Skeletal muscle cell (primary cell): ENCODE measurements at places on chromosomes 3 and 15.

DNA sequence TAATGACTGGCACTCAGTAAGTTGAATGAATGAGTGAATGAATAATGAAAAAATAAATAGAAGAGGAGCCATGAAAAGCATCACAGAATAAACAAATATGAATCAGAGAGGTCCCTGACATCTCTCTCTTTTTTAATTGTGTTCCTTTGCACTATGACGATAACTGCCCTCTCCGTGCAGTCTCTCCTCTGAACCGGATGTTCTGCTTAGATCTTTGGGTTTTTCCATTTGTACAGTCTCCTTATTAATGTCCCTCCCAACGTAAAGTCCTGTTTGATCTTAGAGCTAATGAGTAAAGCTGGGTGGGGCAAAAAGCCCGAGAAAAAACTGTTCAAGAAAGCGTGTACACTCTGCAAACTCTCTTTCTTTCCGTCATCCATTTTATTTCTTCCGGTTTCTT, 28.3 kb upstream of the BHLHE40 start:
- DNase-seq, result no peak

DNA sequence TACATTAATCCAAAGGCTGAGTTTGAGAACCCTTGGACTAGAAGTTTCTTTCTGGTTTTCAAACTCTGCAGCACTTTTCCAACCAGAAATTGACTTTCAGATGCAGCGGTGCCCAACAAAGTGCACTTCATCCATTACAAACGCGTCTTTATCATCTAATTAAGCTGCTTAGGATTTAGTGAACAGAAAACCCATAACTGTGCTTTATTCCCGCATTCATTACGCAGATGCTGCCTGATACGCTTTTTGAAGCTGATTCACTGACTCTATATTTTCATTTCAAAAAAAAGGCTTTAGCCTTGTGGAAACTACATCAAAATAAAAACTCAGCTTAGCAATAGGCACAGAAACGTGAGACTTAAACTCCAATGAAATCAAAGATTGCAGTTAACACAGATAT, 69.8 kb upstream of the CTXND1 start:
- DNase-seq, result no peak

DNA sequence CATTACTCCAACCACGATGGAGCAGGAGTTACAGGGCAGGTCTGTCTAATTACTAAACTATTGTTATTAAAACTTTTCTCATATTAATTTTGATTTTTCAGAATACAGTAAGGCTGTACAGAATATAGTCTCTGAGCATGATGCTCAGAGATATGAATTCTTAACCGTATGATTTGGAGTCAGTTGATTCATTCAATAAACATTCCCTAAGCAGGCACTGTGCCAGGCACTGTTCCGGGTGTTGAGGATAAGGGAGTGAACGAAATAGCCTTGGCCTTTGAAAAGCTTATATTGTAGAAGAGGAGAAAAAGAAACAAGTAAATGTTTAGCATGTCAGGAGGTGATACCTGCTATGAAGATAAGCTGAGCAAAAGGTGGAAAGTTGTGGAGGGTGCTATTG, 187.3 kb downstream of the KCNAB1 start:
- DNase-seq, result no peak

- DNase-seq, result no peak
Observed at GRCh38 chr3:33231756-33232465, 13.3 kb upstream of the SUSD5 start.

DNA sequence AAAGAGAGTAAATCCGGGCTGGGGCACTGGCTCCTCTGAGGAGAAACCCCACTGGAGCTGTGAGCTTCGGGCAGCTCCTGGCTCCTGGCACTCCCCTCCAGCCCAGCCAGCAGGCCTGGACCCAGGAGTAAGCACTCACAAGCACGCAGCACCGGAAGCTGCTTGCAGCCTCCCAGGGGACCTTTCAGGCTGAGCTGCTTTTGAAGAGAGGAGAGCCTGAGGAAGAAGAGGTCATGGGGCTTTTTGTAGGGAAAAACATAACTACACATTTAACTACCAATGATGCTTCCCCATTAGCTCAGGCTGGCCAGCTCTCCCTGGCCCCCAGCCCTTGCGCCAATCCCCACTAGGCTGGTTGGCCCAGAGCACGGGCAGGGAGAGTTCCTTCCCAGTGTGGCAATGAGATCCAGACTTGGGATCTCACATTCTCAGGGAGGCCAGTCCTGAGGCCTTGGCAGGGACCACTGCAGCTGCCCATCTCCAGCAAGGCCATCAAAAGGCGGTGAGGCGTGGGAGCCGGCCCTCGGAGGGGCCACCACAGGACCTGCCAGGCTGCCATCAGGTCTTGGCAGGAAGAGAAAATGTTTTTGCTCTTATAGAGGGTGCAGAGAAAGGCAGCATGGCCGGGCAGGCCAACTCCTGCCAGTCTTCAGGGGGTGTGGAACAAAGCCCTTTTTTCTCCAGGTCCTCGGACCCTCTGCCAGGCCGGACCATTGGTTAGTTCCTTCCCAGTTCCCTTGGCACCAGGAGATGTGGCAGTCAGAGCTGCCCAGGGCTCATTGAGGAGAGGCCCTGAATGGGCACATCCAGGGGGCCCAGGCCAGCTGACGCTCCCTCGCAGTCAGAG, 41.5 kb upstream of the MFGE8 start:
- DNase-seq, result peak; percentile 49

GRCh38 chr3:151880416-151880690, 6.9 kb downstream of the SUCNR1 start:
- no peak for DNase-seq
